CD8-positive, alpha-beta T cell (primary cell): ENCODE measurements at places on chromosomes 12 and 14. TPM values are rescaled to one million over a fixed set of nuclear protein-coding genes. Genes with fewer than 3 reads are reported as not detected.

The CLEC4E gene
- not detected for total RNA-seq

DNA sequence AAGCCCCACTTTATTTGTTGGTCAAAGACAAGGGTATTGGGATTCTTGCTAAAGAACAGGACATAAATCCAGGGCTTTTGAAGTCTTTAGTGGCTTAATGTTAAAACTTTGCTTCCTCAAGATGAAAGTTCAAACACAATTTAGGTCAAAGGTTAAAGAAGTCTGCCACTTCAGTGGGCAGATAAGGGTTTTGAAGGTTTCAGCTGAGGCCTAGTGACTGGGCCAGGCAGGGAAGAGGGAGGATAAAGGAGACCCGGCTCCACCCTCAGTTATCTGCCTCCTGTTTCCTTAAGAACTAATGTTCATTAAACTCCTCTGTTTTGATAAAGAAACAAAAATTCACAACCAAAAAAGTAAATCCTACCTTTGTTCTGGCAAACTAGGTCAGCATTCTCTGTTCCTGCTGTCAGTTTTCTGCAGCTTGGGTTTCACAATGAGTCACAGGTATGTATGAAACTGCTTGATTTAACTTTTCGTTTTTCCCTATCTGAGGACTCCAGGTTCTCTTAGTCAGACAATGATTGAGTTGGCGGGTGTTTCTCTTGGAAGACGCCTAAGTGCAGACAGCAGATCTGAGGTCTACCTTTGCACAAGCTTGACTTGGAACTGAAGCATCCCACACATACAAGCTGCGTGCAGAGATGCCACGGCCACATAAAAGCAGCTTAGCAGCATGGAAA is 208.3 kb downstream of the EXOC5 start:
- DNase-seq, result no peak

GRCh38 chr12:130335517-130336392 is 1.9 kb upstream of the PIWIL1 start:
- no peak for DNase-seq

- DNase-seq, result no peak
These were observed 415.6 kb downstream of the MDGA2 start for GRCh38 chr14:47259796-47260195.

The ZBTB42 gene
- total RNA-seq, result 2.3 TPM
